Stimulated activated CD4-positive, alpha-beta T cell treated with anti-CD3 and anti-CD28 coated beads, Interleukin-4, amount 100 ng/mL, for 4 hours (primary cell): ENCODE measurements at places on chromosomes 4 and X.

GRCh38 chrX:33183361-33183760 lies 28.0 kb downstream of the DMD start:
- no peak for DNase-seq

DNA sequence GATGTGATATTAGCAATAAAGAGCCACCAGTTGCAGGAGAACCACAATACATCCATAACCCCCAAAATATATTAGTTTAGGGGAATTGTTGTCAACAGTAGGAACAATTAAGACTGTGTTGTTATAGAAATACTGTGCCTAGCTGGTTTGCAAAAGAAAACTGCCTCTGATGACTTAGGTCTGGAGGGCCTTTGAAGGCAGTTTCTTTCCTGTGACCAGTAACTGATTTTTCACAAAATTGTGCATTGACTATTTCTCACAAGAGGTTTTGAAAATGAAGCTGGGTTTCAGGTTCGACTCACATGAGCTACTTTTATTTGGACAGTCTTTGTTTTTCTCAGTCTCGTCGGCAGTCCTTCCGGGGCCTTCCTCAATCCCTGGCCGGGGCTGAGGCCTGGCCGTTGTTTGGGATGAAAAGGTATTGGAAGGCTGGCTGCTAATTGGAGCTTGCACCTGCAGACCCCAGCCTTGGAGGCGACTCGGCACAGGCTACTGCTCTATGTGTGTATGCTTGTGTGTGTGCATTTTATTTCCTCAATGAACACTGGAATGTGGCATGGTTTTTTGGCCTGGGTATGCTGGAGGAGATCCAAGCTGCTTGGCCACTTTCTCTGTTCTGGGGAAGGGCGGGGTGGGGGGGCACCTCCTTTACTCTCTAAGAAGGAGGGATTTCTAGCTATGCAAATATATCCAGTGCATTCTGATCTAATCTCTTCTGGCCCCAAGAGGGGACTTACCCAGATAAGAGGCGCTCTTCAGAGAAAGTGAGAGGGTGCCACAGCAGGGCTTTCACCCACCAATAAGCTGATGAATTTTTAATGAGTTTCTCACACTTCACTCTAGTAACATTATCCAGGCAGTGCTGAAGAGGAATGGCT lies 49.5 kb upstream of the LNX1 start:
- DNase-seq: no peak

GRCh38 chrX:21166272-21166982 lies 207.8 kb upstream of the CNKSR2 start:
- no peak for DNase-seq

DNA sequence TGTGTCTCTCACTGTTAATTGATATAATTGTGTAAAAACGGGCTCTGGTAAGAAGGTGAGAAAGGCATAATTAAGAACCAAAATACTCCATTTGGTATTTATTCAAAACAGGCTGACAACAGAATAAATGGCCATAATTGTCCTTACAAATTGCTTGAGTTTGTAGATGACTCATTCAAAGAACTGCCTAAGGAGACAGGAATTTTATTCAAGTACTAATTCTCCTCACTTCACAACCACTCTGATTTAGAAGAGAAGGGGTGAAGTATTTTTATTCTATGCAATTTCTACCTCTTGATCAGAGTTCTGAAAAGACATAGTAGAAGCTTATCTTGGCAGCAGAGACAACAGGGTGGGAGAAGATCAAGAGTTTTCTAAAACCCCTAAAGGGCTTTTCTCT lies 43.1 kb downstream of the ATP11C start:
- no peak for DNase-seq

DNA sequence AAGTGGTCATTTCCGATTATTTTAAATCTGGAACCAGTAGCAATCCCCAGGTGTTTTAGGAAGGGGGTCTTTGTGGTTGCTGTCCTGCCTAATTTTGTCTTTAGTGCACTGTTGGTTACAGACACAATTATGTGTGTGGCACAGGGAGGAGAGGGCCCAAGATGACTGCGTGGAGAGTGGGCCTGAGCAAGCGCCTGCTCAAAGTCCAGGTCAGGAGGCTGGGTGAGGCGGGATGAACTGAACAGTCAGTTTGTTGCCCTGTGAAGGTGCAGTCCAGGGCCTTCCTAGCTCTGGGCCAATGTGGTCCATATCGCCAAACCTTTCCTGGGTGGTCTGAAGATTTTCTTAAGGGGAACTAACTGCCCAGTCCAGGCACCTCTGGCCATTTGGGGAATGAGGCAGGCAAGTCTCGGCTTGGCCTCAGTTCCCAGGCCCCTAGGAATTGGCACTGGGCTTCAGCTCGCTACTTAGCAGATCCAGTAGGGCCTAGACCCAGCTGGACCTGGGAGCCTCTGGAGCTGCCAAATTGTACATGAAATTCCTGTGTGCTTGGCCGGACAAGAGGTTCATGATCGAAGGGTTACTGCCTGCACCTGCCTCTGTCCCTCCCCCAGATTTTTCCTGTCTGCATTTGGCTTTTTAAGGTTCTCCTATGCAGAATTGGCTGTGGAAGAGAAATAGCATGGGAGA lies 47.6 kb downstream of the ANAPC4 start:
- no peak for DNase-seq

DNA sequence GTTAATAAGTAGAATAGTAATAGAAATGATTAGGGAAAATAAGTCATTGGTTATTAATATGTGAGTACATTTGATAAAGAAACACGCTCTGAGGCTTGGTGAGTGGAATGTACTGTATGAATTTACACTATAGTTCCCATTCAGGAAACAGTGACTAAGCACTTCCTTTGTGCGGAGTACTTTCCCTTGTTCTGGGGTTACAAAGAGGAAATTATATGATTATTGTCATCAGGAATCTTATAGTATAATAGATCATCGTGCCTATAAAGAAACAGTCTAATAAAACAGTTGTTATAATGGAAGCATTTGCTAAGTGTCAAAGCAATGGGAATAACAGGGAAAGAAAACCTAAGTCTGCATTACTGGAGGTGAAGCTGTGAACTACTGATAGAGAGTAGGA lies 138.0 kb downstream of the RPA4 start:
- no peak for DNase-seq

DNA sequence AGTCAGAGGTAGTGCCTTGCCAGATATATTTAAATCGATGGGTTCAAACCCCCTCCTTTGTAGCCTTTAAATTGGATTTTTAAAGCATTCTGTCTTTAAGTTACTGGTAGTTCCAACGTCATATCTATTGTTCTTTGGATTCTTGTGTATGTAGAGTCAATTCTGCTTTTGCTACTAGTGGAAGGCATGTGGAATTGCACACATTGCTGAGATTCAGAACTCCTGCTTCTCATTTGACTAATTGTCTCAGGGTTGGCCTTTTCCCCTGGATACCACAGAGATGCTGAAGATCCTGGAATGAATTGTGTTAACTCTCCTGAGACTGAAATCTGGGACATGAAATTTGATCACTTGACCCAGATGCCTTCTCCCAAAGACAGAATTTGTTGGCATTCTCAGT lies 328.3 kb upstream of the RPS6KA3 start:
- DNase-seq: no peak

- DNase-seq: no peak
These were observed 54.4 kb downstream of the TAPT1 start for GRCh38 chr4:16171831-16172230.

- no peak for DNase-seq
These were observed 69.8 kb downstream of the ZFX start for GRCh38 chrX:24219320-24219719.

DNA sequence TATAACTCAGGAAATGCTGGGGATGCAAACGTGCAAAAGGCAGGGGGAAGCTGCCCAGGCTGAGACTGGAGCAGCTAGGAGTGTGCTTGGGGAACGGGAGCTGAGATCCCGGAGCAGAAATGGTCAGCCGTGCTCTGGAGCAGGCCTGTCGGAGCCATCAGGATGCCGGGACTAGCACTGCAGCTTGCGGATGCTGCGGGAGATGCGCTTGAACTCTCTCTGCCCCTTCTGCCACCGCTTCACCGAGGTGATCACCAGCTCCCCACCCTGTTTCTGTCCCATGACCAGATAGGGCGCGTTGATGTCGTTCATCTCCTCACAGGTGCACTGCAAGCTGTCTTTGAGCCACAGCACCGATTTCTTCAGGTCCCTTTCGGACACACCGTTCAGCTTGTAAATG lies 7.6 kb downstream of the SFRP2 start:
- no peak for DNase-seq

GRCh38 chrX:116417214-116417613 lies 19.2 kb upstream of the SLC6A14 start:
- DNase-seq: no peak
